Stimulated activated naive CD4-positive, alpha-beta T cell treated with Interleukin-2 at 50 U/mL for 16 hours (primary cell): ENCODE measurements at places on chromosomes 13 and 19.

GRCh38 chr13:112693831-112694497 lies 4.1 kb downstream of the ATP11A start:
- DNase-seq: no peak

- DNase-seq: no peak
These were observed 27.4 kb upstream of the ZNF83 start for GRCh38 chr19:52665529-52665928.

DNA sequence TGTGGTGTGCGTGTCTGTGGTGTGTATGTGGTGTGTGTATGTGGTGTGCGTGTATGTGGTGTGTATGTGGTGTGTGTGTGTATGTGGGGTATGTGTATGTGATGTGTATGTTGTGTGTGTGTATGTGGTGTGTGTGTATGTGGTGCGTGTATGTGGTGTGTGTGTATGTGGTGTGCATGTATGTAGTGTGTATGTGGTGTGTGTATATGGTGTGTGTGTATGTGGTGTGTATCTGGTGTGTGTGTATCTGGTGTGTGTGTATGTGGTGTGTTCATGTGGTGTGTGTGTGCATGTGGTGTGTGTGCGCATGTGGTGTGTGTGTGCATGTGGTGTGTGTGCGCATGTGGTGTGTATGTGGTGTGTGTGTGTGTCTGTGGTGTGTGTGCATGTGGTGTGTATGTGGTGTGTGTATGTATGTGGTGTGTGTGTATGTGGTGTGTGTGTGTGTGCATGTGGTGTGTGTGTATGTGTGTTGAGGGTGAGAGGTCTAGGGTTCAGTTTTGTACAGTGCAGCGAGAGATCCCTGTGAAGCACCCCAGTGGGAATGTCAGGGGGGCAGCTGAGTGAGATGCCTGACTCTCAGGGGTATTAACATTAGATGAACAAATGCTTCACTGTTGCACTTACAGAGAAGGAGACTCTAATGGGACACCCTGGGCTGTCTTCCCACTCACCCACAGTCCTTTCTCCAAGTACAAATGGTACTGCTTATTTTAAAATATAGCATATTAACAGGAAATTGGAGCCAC lies 61.3 kb upstream of the MEDAG start:
- no peak for DNase-seq

- DNase-seq: no peak
These were observed 53.6 kb upstream of the UBL3 start for GRCh38 chr13:29903996-29904395.

GRCh38 chr13:71830323-71830722 lies 36.7 kb downstream of the DACH1 start:
- no peak for DNase-seq
